ENCODE measurements at places on chromosomes 3 and 15. TPM values are rescaled to one million over a fixed set of nuclear protein-coding genes. Genes with fewer than 3 reads are reported as not detected.

C3orf20 gene
- total RNA-seq = under 0.01 TPM

RYK gene
- total RNA-seq = 108 TPM

TCAIM gene
- total RNA-seq = 28.9 TPM

SNRK gene
- total RNA-seq = 26.1 TPM

All from osteoblast (primary cell).